ENCODE measurements at places on chromosomes 6 and 20.

DNA sequence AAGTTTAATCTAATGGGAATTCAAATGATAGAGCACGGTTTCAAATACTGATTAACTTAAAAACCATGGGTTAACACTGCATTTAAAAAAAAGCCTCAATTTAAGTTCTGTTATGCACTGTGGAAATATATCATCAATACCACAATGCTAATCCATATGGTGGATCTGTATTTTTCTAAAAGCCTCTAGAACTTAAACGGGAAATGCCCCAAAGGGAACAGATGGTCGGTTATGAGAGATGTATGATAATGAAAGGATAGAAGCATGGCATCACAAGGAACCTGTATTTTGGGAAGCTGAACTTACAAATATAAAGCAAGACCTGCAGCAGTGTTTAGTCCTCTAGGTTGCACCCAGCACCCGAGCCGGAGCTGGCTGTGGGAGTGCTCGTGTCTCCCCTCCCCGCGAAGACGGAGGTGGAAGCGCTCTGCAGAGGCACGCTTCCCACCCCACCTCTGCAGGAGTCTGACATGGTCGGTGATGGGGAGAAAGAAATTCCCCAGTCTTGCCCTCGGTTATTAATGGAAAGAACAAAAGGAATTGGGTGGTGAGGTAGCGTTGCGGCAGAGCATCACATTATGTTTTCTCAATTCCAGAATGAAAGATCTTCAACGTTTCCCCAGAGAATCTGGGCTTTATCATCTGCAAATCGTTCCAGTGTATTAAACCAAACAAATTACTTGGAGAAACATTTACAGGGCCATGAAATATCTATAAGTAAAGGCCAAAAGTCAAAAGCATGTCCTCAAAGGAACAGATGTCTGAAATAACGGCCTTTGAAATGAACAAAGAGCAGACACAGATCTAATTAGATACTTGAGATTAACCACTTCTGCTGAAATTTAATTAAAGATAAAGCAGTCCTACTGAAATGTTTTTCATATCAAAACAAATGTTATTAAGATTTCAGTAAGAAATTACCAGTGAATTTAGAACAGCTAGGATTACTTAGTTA, 103.1 kb upstream of the POPDC3 start:
- DNase-seq: no peak

DNA sequence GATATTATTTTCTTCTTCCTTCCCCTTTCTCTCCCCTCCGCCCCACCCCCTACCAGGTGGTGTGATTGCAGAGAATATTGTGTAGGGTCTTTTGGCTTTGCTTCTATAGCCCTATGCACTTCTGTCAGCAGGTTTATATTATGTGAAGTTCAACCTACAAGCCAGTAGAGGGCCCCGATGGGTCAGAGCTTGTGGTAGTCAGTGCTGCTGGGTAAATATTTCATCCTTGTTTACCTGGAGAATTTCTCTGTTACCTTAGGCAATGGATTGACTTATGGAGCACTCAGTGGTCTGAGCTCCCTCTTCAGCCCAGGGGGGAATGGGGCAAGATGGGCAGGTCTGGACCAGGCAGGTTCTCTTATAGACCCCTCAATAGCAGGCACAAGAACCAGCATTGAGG, 720.9 kb downstream of the GRIK2 start:
- no peak for DNase-seq

DNA sequence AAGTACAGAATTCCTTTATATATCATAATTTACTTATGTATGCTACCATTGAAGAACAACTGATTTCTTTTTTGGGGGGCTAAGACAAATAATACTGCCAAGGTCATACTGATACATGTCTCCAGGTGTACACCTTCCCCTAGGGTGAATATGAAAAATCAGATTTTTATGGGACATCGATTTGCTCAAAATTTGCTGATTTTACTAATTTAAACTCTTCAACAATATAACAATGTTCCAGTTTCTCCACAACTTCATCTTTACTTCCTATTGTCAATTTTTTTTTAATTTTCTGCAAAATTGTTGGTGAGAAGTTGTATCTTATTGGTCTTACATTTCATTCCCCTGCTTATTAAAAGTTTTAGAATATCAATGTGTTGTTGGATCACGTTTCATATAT, 495.4 kb upstream of the MANEA start:
- DNase-seq: no peak

DNA sequence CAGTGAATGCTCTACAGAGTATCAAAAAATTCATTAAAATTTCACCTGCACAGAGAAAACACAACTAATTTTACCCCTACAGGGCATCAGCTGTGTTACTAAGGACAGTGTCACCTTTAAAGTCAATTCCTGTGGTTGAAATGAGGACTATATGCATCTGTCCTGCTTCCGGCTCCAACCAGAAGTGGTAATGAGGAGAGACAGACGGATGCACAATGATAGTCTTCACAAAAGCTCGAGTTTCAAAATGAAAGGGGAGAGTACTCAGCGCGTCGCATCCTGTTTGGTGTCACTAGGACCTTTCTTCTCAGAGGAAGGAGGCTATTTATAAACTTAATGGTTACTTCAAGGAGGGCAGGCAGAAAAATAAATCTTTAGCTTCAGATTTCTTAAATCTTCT, 86.5 kb downstream of the LYRM4 start:
- no peak for DNase-seq

GRCh38 chr6:2562721-2563451, 187.8 kb downstream of the MYLK4 start:
- no peak for DNase-seq

DNA sequence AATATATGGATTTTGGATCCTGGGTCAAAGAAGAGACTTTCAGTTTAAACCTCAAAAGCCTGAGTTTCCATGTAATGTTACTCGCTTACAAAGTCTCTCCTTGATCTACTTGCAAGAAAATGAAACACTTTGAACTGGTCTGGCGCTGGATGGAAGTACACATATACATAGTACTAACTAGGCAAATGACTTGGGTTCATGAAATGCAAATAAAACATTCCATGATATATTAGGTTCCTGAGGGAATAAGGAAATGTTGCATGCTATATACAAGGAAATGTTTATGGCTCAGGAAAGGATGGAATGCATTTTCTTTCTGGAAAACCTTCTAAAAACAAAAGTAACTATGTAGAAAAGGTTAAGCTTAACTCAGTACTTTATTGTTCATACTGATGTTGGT, 11.4 kb upstream of the TXLNB start:
- no peak for DNase-seq

DNA sequence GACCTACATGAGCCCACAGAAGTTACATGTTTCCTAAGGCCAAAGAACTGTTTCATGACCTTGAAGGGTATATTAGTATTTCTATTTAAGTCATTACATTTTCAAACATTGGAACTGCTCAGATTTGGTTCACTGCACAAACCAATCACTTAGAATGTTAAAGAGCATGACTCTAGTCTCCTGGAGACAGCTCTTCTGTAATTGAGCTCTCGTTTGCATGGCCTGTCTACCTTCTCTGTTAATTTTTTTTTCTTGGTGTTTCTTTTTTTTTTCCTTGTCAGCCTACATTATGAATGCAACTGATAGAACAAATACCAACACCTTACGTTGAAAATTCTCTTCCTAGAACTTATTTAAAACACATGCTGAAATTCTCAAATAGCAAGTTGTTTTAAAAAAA, 860.2 kb upstream of the MAP3K7 start:
- DNase-seq: no peak

GRCh38 chr6:151847064-151847463, 39.6 kb downstream of the ESR1 start:
- no peak for DNase-seq

DNA sequence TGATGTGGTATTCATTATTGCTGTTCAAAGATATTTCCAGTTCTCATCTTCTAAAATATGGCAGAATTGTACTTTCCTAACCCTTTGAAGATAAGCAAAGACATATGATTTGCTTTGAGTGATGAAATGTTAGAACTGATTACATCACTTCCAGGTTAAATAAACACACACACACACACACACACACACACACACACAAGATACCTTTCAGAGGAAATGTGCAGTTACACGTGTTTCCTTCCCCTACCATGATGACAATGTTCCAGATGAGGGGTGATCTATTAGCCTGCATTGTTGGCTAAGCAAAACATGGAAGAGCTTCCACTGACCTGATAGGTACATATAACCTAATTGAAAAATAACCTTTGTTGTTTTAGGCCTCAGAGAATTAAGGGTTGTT, 11.7 kb upstream of the FRK start:
- DNase-seq: no peak

- DNase-seq: no peak
Observed at GRCh38 chr20:51946586-51946985, 144.3 kb upstream of the SALL4 start.

GRCh38 chr6:106509420-106510089, 119.7 kb downstream of the RTN4IP1 start:
- no peak for DNase-seq

- DNase-seq: no peak
Observed at GRCh38 chr6:157723376-157723775, 99.7 kb upstream of the SNX9 start.

DNA sequence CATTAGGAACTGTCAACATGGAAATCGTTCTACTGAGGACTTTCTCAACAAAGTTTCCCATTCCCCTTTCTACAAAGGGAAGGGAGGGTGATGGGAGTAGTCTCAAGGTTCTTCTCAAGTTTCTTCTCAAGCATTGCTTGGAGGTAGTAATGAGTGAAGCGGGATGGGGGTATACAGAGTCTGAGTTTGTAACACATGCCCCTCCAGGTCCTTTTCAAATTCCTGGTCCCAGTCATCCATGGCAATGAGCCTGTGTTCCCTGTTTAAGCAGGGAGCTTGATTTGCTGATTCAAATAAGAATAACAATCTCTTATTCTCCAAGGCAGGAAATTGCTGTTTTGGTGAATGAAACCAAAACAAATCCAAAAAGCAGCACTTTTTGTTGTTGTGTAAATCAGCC, 45.5 kb downstream of the MYLK4 start:
- no peak for DNase-seq

DNA sequence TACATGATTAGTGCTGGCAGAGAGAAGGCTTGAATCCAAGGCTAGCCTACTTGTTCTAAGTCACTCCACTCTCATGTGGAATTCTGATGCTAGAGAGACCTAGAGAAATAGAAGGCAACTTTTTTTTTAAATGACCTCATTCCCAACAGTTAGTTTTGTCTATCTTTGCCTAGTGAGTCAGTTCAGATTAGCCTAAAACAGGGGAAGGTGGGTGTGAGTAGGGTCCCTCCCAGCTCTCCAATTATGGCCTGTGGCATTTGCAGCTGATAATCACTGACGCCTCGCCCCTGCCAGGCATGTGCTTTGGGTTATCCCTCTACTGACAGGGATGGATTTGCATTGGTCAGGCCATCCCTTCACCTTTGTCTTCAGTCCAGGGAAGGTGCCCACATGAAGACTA, 13.6 kb downstream of the TXLNB start:
- DNase-seq: no peak

GRCh38 chr20:39829256-39829655, 859.8 kb downstream of the MAFB start:
- DNase-seq: peak; percentile 2

DNA sequence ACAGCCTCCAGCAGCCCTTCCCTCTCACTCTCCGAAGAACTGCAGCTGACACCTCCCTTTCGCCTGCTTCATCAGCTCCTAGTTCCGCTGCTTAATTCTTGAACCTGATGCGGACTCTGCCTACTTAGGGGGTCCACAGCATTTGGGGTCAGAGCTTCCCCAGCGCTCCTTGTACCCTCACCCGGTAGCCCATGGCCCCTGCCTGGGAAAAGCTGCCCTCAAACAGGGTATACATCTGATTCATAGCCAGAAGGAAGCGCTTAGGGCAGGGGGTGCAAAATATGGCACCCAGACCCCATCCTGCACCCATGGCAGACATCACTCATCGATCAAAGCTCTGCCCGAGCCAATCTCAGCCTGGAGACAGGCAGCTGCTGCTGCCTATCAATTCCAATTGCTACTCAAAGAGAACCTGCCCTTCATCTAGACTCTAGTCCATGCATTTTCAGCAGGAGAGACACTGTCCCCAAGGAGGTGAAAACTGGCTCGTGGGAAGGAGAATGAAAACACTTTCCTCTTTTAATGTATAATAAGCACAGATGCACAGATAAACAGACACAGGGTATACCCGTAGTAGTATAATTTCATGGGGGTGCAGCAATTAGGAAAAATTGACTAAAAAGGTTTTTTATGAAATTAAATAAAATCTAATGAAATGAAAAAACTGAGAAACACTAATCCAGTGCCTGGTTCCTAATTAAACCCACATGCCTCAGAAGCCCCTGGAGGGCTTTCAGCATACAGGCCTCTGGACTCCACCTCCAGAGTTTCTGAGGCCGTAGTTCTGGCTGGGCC, 194.8 kb downstream of the PREX1 start:
- no peak for DNase-seq

DNA sequence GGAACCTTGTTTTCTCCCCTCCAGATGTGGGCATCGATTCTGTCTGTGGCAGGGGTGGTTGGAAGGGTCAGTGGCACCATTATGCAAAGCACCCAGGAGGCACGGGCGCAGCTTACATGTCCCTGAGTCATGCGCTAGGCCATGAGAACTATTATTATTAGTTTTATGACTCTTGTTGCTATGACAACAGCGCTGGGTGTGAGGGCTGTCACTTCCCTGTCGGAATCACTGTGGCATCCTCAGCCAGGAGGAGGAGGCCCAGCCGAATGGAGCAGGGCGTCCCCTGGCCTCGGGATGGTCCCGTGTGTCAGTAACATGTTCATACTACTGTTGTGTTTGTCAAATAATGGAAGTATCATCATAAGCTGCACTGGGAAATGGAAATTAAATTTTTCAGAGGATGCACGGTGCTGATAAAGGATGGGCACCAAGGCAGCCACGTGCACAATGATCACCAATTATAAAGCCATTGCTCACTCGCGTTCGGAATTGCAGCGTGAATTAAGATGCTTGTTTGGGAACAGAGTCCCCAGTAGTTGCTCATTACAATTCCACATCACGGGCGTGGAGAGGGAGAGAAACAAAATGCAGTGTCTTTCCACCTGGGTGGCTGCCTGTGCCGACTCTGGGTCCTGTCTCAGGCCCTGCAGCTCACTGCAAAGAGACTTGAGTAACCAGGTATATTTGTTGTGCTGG, 247.9 kb downstream of the CDH4 start:
- no peak for DNase-seq

- no peak for DNase-seq
Observed at GRCh38 chr20:57392512-57393271, 1.5 kb downstream of the RBM38 start.

- DNase-seq: no peak
Observed at GRCh38 chr6:114240796-114241195, 102.0 kb downstream of the HS3ST5 start.

GRCh38 chr20:33460711-33461110, 17.1 kb upstream of the SNTA1 start:
- DNase-seq: no peak
